ENCODE measurements at places on chromosomes 1 and 21.

DNA sequence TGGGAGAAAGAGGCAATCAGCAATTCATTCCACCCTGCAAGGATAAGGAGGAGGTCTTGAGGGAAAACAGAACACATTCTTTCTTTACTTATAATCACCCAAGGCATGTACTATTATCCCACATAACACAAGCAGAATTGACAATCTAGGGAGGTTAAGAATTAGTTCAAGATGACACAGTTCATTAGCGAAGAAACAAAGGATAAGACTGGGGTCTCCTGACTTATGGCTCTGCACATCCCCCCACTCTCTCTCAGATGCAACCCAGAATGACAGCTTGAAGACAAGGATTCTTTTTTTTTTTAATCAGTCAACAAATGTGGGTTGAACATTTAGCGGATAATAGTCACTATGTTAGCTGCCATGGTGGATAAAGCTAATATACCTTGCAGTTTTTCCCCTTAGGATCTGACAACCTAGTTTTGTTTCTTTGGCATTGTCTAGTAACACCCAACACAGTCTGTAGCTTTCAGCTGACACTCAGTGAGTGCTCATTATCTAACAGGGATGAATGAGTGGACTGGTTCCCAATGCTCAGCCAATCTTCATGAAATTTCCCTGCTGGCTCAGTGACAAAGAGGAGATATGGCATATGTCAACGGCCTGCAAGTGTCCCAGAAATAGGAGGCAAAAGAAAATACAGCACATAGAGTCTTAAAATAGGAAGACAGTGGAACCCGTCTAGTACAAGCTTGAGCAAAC, 35.1 kb downstream of the RXRG start:
- no peak for DNase-seq

- DNase-seq: no peak
Measured at GRCh38 chr1:210815641-210816550, 318.1 kb downstream of the KCNH1 start.

GRCh38 chr1:154943649-154944400, 7.3 kb upstream of the PMVK start:
- DNase-seq: peak; percentile 64

DNA sequence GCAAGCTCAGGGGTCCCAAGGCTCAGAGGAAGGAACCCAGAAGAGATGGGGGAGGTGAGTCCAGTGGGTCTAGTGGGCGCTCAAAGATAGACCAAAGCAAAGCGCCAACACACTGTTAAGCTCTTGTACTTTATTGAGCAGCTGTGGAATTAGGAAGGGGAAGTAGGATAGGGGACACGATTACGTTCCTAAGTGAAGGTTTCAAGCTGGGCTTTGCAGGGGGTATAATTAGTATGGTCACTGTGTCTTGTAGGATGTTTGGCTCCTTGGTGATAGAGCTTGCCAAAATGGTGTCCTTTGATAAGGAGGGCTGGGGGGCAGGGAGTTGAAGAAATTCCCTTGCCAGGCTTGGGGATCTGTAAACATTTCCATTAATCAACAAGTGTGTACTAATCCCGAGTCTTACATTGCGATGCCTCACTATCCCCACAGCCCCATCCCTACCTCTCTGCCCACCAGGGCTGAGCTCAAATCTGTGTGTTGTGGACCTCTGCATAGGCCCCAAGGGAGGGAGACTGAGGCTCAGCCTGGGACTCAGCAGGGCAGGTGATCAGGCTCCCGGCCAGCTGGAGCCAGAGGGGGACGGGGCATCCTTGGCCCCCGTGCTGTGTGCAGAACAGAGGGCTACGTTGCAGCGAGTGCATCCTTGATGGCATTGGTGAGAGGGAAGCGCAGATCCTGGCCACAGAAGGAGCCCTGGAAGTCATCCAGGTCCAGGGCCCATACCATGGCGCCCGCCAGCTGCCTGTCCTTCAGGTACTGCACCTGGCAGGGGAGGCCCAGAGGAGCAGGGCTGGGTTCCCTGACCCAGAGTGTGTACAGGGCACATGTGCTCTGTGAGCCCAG, 3.4 kb upstream of the MYBPH start:
- DNase-seq: no peak

DNA sequence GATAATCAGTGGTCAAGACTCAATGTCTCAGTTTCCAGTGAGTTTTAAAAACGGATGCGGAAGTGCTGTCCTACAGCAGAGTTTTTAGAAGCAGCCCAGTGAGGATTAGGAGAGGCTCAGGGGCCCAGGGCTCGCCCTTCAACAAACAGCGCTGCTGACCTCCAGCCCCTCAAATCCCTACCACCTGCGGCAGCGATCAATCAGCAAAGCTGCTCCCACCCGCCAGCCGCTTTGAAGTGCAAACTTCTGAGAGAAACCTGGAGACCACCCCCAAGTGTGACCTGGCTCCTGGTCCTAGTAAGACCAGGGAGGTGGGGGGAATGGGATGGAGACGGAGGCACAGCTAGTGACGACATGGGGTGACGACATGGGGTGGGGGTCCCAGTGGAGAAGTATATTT, 14.4 kb downstream of the ZBTB17 start:
- DNase-seq: no peak

- DNase-seq: no peak
Measured at GRCh38 chr1:179586107-179586823, 5.4 kb upstream of the TDRD5 start.

- DNase-seq: no peak
Measured at GRCh38 chr1:219067350-219067712, 106.3 kb upstream of the LYPLAL1 start.

DNA sequence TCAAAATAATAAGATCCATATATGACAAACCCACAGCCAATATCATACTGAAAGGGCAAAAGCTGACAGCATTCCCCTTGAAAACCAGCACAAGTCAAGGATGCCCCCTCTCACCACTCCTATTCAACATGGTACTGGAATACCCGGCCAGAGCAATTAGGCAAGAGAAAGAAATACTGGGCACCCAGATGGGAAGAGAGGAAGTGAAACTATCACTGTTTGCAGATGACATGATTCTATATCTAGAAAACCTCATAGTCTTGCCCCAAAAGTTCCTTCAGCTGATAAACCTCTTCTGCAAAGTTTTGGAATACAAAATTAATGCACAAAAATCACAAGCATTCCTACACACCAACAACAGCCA, 442.7 kb downstream of the PTBP2 start:
- DNase-seq: no peak

GRCh38 chr1:84574936-84575335, 696 bp upstream of the CTBS start:
- DNase-seq: no peak

- DNase-seq: no peak
Measured at GRCh38 chr1:175138579-175138978, 54.0 kb downstream of the KIAA0040 start.

DNA sequence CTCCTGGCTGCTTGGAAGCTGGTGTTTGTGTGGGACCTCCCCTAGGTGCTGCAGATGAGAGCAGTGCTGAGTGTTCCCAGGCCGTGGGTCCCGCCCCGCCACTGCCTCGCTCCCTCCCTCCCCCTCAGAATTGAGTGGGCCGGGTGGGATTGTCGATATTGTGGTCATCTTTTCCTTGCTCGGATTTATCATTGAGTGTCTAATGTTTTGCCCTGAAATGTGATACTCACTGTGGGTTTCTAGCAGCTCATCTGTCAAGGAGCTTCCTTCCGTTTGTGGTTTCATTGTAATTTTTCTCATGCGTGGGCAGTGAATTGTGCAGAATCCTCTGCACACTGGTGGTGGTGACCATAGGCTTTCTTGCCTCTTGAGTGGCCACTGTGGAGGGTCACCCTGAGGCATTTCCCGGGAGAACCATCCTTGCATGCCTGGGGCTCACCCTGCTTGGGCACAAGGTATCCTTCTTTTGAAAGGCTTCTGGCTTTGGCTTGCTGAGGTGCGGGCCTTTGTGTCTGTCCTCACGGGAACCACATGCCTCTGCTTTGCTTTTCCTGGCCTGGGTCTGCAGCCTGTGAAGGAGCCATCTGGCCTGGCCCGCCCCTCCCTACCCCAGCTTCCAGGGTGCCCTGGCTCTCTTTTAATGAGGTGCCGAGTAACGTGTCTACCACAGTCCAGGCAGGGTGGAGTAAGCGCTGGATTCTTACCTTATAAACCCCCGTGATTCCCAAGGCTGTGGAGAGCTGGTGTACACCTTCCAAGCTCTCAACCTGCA, 25.6 kb downstream of the SLX9 start:
- no peak for DNase-seq

DNA sequence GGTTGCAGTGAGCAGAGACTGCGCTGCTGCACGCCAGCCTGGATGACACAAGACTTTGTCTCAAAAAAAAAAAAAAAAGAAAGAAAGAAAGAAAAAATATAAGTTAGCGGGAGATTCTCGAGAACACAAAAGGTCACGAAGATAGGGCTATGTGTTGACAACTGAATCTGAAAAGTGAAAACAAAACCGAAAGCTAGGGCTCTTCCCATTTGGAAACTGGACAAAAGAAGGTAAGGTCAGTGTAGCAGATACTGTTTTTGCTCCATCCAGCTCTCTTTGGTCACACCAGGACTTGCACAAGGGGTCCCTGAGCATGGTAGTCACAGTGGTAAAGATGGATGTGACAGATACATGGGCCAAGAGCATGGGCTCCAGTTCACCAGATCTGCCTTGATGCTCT, 60.4 kb upstream of the MAP10 start:
- DNase-seq: no peak

All from hematopoietic multipotent progenitor cell treated with erythropoietin and hydrocortisone succinate and interleukin-3 and kit ligand, for 17 days (in vitro differentiated cells).